CD4-positive, alpha-beta T cell treated with Interleukin-21 for 1 hour (primary cell): ENCODE measurements at places on chromosomes 6 and 20.

- no peak for DNase-seq
Observed at GRCh38 chr20:40431611-40432010, 257.4 kb downstream of the MAFB start.

DNA sequence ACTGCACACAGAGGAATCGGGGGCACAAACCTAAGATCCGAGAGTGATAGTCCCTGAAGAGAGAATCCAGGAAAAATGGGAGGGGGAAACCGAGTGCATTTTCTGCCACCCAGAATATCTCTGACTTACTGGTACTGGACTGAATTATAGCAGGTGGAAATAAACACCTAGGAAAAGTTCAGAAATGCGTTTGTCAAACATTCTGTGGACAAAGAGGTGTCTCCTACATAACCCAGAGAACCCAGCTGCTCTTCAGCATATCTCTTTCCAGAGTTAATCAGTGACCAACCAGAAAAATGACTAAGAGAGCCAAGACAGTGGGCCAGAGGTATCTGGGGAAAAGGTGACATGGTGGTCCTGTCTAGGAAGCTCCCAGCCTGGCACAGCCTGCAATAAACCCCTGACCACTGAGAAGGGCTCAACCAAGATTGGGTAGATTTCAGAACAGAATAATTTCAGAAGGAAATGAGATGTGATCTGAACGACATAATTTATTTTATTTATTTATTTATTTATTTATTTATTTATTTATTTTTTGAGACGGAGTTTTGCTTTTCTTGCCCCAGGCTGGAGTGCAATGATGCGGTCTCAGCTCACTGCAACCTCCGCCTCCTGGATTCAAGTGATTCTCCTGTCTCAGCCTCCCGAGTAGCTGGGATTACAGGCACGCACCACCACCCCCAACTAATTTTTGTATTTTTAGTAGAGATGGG, 6.0 kb upstream of the VNN1 start:
- no peak for DNase-seq

DNA sequence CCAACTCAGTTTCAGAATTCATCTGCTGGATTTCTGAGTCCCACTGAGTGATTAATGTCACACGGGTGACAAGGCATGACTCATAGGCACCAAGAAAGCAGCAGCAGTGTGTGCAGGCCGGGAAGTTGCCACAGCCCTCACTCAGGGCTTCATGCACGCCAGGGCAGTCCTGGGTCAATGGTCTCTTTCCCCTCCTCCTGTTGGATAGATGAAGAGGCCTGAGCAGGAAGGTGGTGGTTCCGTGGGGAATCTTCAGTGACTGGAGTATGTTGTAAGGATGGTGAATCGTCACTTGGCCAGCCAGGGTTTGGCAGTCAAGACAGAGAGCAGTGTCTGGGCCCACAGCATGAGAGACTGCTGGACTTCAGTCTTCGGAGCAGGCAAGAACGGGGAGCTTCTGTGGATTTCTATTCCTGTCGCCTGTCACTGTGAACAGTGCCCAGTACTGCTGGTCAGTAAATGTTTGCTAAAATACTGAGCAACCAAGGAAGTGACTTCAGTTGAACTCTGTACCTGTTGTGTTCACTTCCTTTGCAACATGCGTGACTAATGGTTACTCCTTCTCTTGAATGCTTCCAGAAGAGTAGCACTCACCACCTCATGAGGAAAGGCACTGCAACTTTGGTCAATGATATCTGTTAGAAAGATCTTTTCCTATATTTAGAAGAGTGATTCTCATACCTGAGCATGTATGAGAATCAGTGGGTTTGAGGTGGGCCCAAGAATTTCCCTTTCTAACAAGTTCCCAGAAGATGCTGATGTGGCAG, 62.0 kb upstream of the CD93 start:
- DNase-seq: peak; percentile 12

DNA sequence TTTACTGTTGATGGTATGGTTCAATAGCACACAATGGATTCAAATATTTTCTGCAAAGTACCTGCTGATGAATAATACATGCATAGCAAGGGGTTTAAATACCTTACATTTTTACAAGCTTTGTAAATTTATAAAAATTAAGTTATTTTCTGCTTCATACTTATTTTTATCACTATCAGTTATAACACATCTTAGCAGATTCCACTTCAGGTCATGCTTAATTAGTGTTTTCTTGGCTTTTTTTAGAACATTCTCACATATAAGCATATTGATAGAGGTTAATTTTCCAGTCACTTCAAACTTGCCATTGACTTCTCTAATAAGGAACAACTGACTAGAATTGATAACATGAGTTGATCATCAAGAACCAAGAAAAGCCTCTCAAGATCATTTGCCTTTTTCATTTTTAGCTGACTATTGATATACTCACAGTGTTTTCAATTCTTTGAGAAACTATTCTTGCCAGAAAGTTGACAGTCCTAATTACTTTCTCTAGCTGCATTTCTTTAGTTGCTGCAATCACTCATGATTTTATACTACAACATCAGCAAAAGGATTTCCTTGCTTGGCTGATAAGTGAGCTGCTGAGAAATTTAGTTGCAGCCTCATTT, 25.8 kb downstream of the PTCHD4 start:
- DNase-seq: no peak

GRCh38 chr6:45923831-45924391, 91.7 kb downstream of the CLIC5 start:
- no peak for DNase-seq

- DNase-seq: no peak
Observed at GRCh38 chr20:35277127-35277526, 795 bp downstream of the MMP24OS start.

DNA sequence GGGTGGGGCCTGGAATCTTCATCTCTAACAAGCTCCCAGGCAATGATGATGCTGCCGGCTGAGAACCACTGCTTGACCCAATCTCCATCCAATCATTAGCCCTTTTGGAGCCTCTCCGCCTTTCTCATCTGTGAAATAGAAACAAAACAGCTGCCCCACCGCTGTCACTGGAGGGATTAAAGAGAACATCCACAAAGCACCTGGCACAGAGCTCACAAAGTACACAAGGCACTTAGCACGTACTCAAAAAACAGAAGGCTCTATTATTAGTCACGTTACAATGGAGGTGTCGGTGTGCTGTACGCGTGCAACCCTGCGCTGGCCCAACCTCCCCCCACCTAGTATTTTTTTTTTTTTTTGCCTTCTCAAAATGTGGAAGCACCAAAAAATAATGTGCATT, 213.5 kb upstream of the ARID1B start:
- DNase-seq: no peak

DNA sequence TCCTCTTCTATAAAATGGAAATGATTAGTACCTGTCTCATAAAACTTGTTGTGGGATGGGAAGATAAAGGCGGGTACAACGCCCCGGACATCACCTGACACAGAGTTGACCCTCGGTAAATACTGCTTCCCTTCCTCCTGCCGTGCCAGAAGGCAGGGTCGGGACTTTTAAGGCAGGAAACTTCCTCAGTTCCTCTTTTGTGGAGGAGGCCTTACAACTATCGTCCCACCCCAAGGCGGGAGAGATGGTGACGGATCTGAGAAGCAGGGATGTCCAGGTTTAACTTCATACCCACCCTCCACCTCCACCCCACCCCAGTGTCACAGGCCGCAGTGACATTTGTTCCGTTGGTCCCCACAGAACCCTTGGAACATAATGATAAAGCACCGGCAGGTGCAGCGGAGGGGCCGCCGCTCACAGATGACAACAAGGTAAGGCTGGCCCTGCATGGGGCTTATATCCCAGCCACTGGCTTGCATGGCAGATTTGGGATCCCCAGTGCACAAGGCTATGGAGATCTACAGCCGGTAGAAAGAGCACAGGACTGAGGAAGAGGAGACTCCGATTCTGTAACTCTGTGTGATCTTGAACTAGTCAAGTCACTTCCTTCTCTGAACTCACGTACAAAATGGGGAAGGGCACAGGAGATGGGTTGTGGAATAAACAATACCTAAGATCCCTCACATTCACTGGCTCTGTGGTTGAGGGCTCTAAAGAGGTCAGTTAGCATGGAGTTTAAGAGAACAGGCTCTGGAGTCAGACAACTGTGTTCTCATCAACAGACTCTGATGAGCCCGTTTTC, 764 bp downstream of the DNTTIP1 start:
- DNase-seq: peak; percentile 24

- no peak for DNase-seq
Observed at GRCh38 chr6:78492351-78493017, 374.9 kb upstream of the IRAK1BP1 start.

DNA sequence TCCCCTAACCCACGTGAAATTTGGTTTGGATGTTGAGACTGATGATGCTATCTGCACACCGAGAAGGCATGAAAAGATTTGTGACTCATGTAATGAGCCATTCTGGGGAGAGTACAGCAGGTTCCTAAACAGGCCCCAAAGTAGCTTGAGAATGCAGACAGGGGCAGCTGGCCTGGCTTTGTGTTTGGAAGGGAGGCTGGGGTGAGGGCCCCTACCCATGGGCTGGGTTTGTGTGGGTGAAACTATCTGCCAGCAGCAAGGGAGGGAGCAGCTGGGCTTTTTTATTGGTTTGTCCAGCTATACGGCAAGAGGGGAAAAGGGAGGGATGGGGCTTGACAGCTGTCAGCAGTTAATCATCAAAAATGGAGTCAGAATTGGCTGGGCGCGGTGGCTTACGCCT, 87.0 kb upstream of the RNF24 start:
- no peak for DNase-seq

- no peak for DNase-seq
Observed at GRCh38 chr6:320351-321157, 28.3 kb downstream of the DUSP22 start.

GRCh38 chr6:91534614-91535013, 947.7 kb upstream of the MAP3K7 start:
- DNase-seq: no peak

DNA sequence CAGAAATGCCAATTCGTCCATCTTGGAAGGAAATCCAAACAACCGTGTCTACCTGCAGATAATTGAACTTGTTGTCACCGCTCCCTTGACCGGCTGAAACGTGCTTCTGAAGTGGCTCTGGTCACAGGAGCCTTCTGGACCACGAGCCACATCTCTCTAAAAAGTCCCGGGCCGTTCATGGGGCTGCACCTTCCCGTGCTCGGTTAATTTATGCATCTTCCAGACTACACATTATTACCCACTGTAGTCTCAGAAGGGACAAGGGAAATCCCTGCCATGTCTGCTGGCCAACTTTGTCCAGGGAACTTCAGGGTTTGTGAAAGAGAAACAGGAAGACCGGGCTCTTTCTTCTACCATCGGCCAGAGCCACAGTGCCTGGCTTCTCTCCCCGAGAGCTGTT, 63.4 kb upstream of the MPC1 start:
- no peak for DNase-seq

DNA sequence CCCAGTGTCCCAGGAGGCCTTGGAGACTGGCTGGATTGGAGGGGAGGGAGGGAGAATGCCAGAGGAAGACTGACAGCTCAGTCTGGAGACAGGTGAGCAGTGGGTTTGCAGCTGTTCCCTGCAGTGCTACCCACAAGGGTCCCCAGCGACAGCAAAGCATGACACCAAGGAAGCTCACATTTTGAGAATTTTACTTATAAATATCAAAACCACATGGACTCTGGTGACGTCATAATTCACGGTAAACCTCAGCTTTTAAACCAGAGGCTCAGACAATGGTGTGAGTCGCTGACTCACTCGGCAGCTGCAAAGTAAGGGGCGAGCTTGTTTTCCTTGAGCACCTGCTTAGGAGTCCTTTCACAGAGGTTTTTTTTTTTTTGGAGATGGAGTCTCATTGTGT, 65.2 kb downstream of the THBS2 start:
- DNase-seq: peak; percentile 4
